Left renal pelvis (tissue), 4 donors: ENCODE measurements at places on chromosomes 5 and 9. TPM values are rescaled to one million over a fixed set of nuclear protein-coding genes. Genes with fewer than 3 reads are reported as not detected.

DNA sequence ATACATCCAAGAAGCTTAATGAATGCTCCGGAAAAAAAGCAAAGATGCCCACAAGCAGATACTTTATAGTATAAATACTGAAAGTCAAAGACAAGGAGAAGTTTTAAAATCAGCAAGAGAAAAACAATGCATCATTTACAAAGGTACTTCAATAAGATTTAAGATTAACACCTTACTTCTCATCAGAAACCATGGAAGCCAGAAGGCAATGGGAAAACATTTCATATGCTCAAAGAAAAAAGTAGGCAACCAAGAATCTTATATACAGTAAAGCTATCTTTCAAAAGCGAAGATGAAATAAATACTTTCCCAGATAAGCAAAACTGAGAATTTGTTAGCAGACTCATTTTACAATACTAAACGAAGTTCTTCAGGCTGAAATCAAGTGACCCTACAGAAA lies 51.1 kb downstream of the ABHD17B start:
- DNase-seq: no peak

NR5A1 gene
- 0.18 TPM for polyA plus RNA-seq

CACNA1B gene
- 0.27 TPM for polyA plus RNA-seq

FCN1 gene
- 3.0 TPM for polyA plus RNA-seq

DNA sequence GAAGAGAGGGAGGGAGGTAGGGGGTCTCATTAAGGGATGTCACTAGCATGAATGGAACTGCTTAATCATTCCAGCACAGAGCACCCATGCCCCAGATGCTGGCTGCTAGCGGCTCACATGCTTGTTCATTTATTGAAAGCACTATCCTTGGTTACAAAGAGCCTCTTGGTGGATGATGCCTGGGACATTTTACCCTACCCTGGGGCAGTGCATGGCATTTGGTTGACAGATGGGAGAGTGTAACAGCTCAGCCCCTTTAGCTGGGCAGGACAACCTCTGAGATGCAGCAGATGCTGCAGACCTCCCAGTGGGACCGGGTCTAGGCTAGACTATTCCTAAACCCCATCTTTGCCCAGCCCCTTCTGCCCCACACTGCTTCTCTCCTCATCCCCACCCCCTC lies 46.9 kb upstream of the TCERG1 start:
- DNase-seq: no peak

- DNase-seq: peak; percentile 56
These were observed 69.3 kb downstream of the OLFM1 start for GRCh38 chr9:135156525-135157510.

GRCh38 chr9:114410910-114411309 lies 23.1 kb upstream of the AKNA start:
- DNase-seq: no peak

- no peak for DNase-seq
These were observed 37.5 kb upstream of the NUDT12 start for GRCh38 chr5:103600086-103600485.

GRCh38 chr5:129063483-129064113 lies 31.0 kb upstream of the ISOC1 start:
- DNase-seq: no peak

DNA sequence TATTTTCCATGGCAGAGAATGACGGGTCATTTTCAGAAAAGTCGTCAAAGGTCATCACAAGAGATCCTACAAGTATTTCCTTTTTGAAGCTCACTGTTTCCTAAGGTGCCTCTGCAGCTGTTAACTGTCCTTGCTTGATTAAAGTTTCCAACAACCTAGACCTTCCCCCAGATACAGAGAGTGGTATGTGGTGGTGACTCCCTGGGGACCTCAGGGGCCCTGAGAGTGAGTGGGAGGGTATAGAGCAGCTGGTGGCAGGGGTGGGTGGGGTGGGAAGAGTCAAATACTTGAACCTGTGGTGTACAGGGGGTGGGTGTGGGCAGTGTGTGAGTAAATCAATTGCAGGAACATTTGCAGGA lies 1.6 kb upstream of the CD72 start:
- DNase-seq: no peak

DNA sequence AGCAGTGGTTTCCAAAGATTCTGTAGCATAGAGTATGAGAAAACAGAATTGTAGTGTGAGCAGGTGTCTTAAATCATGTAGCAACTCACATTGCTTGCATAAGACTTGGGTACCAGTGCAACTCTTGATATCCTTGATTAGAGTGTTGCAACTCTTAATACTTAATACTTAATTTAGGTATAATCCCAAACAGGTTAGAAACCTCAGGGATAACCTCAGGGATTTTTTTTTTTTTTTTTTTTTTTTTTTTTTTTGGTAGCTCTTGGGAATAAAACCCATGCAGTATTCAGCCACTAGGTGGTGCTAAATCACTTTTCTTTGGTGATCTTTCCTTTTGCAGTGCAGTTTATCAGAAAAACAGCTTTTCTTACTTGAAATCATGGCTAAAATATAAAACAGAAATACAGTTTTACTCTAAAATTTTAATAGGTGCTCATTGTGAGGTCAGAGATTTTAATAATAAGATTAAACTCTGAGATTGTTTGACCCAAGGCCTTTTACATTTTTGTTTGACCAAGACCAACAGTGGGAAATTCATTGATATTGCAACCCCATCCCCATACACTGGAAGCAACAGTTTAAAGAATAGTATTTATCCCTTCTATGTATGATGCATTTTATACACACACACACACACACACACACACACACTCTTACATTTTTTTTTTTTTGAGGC lies 55.3 kb downstream of the ERAP1 start:
- peak; percentile 55 for DNase-seq

SQSTM1 gene
- polyA plus RNA-seq: 87.6 TPM

GRCh38 chr9:71767776-71768321 lies 464 bp downstream of the CEMIP2 start:
- no peak for DNase-seq
